Spleen (tissue), 13 donors: ENCODE measurements at places on chromosomes 4 and X. TPM values are rescaled to one million over a fixed set of nuclear protein-coding genes. Genes with fewer than 3 reads are reported as not detected.

Gene LRP2BP
- 0.47 TPM for total RNA-seq

GRCh38 chrX:144840616-144841015 is 406.7 kb upstream of the SPANXN1 start:
- H3K36me3 ChIP-seq: no peaks in the 10 kb centered on the region
- DNase-seq: no peak
- H3K27me3 ChIP-seq: no peaks in the 10 kb centered on the region
- no peaks in the 10 kb centered on the region for H3K4me1 ChIP-seq

DNA sequence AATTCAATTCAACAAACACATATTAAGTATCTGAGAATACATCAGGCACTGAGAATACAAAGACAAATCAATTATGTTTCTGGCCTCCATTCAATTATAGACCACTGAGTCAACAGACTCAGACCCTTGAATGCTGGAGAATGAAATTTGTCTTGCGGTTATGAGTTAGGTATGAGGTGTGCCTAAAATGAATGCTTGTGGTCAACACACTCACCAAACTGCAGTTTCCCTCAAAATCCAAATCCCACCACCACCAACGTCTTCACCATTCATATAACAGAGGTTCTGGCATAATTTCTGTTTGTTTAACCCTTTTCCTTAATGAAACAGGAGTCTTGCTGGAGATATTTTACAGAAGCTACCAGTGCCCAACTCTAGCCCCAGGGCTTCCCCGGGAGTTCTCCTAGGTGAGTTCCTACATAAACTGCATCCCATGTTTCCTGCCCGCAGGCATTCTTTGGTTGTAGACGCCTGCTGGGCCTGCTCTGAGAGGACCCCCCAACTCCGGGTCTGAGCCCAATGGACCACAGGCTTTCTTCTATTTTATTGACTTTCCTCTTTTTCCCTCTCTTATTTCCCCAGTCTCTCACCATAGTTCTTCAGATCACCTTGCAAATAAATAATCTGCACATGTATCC is 119.2 kb downstream of the DDX53 start:
- DNase-seq: no peak
- H3K36me3 ChIP-seq: no peaks in the 10 kb centered on the region
- H3K27ac ChIP-seq: no peak overlapping the region
- no peak overlapping the region for H3K4me3 ChIP-seq
- H3K4me1 ChIP-seq: no peaks in the 10 kb centered on the region
- H3K27me3 ChIP-seq: no peaks in the 10 kb centered on the region

GRCh38 chr4:147596981-147597380 is 20.2 kb upstream of the TMEM184C start:
- no peak overlapping the region for H3K27ac ChIP-seq
- no peaks in the 10 kb centered on the region for H3K27me3 ChIP-seq
- DNase-seq: no peak
- no peaks in the 10 kb centered on the region for H3K4me1 ChIP-seq
- no peak overlapping the region for H3K4me3 ChIP-seq

- H3K4me3 ChIP-seq: no peak overlapping the region
- no peaks in the 10 kb centered on the region for H3K27me3 ChIP-seq
- peaks cover 97% of the 10 kb centered on the region for H3K36me3 ChIP-seq
- H3K4me1 ChIP-seq: no peaks in the 10 kb centered on the region
- H3K27ac ChIP-seq: no peak overlapping the region
Measured at GRCh38 chr4:55468724-55469123, 73.0 kb downstream of the TMEM165 start.

Gene NAA11
- not detected for total RNA-seq

Gene GPR173
- 1.8 TPM for total RNA-seq

DNA sequence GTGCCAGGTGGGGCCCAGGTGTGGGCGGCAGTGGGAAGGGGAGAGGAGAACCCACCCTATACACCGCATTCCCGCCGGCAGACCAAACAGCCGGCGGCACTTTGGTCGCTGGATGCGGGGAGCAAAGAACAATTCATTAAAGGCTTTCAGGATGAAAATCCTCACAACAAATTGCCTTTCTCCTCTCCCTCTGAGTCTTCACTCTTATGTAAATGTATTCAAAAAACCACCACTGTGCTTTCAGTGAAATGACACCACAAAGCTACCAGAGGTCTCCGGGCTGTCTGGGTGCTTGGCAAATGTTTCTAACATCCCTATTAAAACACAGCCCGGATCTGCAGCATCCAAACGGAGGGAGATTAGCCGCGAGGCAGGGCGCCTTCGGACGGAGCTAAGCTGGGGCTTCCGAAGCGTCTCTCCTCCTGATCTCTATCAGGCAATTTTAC is 171.8 kb upstream of the TBL1X start:
- H3K4me1 ChIP-seq: no peaks in the 10 kb centered on the region
- no peak overlapping the region for H3K4me3 ChIP-seq
- H3K27ac ChIP-seq: no peak overlapping the region
- no peak for DNase-seq

DNA sequence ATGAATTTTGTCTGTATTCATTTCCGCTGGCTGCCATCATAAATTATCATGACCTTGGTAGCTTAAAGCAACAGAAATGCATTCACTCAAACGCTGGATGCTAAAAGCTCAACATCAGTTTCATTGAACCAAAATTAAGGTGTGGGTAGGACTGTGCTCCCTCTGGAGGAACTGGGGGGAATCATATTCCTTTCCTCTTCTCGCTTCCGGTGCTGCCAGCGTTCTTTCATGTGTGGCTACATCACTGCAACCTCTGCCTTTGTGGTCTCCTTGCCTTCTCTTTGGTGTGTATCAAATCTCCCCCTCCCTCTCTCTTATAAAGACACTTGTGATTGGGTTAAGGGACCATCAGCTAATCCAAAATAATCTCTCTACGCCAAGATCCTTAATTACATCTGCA is 39.5 kb downstream of the NEIL3 start:
- DNase-seq: no peak
- H3K27ac ChIP-seq: no peak overlapping the region
- H3K36me3 ChIP-seq: no peaks in the 10 kb centered on the region
- no peaks in the 10 kb centered on the region for H3K27me3 ChIP-seq
- H3K4me3 ChIP-seq: no peak overlapping the region

DNA sequence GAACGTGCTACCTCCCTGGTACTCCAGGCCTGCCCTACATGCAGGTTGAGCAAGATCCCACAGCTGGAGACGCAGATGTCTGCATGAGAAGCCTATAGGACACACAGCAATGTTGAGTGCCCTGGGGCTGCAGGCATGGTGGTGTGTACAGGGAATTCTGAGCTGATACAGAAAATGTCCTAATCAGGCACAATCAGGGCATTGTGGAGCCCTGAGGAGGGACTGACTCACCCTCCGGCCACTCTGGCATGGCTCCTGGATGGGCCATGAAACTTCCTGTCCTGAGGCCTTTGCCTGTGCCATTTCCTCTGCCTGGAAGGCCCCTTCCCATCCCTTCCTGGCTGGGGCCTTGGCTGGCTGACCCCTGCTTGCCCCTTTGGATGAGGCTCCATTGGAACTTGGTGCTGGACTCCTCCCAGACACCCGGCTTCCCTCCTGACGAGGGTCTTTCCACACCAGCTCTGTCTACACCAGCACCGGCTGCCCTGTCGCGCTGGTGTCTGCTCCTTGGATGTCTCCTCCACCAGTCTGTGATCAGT is 16.7 kb upstream of the AFAP1 start:
- H3K27me3 ChIP-seq: no peaks in the 10 kb centered on the region
- H3K36me3 ChIP-seq: no peaks in the 10 kb centered on the region
- H3K4me1 ChIP-seq: peaks cover 15% of the 10 kb centered on the region
- H3K27ac ChIP-seq: no peak overlapping the region

DNA sequence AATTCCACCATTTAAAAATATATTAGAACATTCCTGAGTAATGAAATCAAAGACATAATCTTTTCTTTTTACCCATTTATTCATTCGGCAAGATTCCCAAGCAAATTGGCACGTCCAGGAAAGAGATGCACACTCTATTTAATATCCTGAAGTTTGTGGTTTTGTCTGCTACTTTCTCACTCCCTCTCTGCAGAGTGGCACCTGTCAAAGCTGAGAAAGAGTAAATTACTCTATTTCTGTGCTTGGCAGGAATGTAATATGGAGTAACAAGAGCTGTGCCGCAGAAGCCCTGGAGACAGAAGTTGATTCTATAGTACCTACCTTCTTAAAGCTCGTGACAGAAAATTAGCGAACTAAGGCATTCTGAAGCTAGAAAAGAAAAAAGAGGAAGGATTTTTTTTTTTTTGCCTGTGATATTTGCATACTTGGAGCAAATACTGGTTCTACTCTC is 5.5 kb downstream of the GSTCD start:
- H3K4me1 ChIP-seq: peaks cover 30% of the 10 kb centered on the region
- H3K27me3 ChIP-seq: no peaks in the 10 kb centered on the region
- H3K27ac ChIP-seq: peak overlapping the region; percentile 50
- no peak overlapping the region for H3K4me3 ChIP-seq
- no peak for DNase-seq

Gene GUCY1A1
- total RNA-seq: 21.2 TPM

Gene EPHA5
- total RNA-seq: 0.52 TPM

GRCh38 chr4:30769093-30769492 is 48.9 kb downstream of the PCDH7 start:
- DNase-seq: peak; percentile 71
- H3K4me1 ChIP-seq: peaks cover 10% of the 10 kb centered on the region
- no peaks in the 10 kb centered on the region for H3K27me3 ChIP-seq
- H3K27ac ChIP-seq: peak overlapping the region; percentile 55
- H3K36me3 ChIP-seq: no peaks in the 10 kb centered on the region
- H3K4me3 ChIP-seq: no peak overlapping the region

- no peak for DNase-seq
- no peaks in the 10 kb centered on the region for H3K4me1 ChIP-seq
- no peak overlapping the region for H3K27ac ChIP-seq
- no peak overlapping the region for H3K4me3 ChIP-seq
- H3K27me3 ChIP-seq: no peaks in the 10 kb centered on the region
- H3K36me3 ChIP-seq: no peaks in the 10 kb centered on the region
Measured at GRCh38 chr4:82618103-82618720, 56.4 kb upstream of the TMEM150C start.

Gene HOPX
- total RNA-seq: 7.5 TPM
